ENCODE measurements at places on chromosomes 6 and 20.

- DNase-seq = no peak
Measured at GRCh38 chr20:58433759-58434158, 44.7 kb downstream of the VAPB start.

GRCh38 chr6:137926985-137927384 is 59.9 kb downstream of the TNFAIP3 start:
- DNase-seq = no peak

- no peak for DNase-seq
Measured at GRCh38 chr6:13328875-13329183, 492 bp upstream of the TBC1D7 start.

GRCh38 chr6:135624402-135625295 is 127.1 kb upstream of the AHI1 start:
- DNase-seq = no peak

DNA sequence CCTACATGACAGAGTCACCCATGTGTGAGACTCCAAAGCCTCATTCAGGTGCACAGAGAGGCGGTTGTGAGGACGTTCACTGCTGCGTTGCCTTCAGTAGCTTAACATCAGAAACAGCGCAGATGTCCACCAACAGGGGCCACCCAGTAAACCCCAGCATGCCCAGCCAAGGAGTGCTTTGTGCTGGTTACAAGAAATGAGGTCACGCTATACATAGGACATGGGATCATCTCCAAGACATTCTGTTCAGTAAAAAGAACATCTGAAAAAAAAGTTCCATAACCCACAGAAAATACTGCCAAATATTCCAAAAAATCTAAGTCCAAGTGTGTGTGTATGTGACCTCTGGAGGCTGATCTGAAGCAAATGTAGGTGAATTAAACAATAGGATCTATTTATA is 16.0 kb downstream of the SLC52A3 start:
- no peak for DNase-seq

DNA sequence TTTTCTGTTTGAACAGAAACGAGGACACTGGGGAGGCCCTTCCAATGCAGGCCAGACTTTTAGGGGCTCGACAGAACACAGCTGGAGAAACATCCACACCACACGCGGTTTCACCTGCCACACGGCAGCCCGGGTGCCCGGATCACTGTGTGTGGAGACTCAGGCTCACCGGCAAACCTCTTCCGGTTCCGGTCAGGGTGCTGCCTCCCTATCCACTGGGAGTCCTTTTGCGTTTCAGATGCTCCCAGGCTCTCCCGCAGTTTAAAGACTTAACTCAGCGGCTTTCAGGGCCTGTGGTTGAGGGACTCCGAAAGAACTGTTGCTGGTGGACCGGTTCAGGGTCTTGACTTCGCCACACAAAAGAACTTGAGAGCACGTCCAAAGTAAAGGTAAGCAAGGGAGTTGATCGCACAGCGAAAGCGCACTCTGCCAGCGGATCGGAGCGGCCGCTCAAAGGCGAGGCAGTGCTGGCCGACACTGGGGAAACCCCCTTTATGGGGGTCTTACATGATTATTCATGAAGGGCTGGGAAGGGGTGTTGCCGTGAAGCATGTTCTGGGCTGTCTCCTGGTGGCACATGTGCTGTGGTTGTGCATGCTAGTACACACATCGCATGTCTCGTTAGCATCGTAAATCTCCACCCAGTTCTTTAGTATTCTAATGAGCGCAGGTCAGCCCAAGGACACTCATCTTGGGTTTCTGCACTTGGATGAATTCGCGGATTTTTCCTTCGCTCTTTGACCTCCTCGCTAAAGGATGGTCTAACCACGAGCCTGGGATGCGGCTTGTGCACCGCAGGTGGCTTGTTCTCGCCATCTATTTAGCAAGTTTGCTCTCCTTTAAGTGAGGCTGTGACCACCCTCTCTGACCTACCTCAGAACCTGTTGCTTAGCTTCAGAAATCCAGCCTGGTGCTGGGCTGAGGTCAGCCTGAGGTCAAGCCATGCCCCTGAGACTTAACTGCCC is 180.3 kb downstream of the CDH26 start:
- no peak for DNase-seq

GRCh38 chr6:168440520-168441433 is at the start of gene SMOC2:
SMOC2 (plus strand) TSS chr6:168441184; CDS start chr6:168441371, 187 bp downstream.
- no peak for DNase-seq

DNA sequence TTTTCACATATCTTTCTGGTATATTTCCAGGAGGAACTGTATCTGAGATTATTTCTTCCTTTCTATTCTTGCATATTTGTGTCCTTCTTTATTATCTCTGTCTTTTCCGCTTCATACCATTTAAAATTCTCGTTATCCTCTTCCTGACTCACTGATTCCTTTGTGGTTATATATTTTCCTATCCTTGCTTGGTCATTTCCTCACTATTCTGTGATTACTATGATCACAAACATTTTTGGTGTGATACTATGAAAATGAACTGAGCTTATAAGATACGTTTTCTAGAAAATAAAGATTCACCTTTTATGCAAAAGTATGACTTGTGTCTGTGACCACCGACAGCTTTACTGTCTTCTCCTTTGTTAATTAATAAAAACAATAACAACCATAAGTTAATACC is 26.5 kb upstream of the MYCT1 start:
- DNase-seq = no peak

GRCh38 chr6:23021487-23021886 is 452.1 kb downstream of the HDGFL1 start:
- no peak for DNase-seq

- no peak for DNase-seq
Measured at GRCh38 chr6:30912746-30913520, 1.1 kb upstream of the VARS2 start.

DNA sequence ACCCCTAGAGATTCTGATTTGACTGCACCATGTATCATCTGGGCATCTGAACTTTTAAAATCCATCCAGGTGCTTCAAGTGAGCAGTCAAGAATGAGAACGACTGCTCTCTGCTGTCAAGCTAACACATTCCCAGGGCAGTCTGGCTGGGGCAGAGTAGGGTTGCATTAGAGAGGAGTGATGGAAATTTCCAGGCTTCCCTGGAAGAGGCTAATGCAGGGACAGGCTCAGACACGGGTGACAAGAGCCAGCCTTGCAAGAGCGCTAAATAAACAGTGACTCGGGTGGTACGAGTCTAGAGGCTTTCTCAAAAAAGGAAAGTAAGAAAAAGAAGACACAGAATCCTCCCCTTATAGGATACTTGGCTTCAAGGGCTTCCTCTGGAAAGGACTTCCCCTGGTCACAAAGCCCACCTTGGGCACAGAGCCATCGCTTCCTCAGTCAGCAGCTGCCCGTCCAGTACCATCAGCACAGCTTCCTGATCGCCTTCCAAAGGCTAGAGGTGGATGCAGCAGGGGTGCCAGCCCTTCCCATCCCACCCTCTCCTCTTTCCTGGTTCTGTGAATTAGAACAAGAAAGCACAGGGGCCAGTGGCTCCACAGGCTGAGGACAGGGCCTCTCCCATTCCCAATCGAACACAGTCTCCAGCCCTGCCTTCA is 177.4 kb upstream of the RREB1 start:
- no peak for DNase-seq

DNA sequence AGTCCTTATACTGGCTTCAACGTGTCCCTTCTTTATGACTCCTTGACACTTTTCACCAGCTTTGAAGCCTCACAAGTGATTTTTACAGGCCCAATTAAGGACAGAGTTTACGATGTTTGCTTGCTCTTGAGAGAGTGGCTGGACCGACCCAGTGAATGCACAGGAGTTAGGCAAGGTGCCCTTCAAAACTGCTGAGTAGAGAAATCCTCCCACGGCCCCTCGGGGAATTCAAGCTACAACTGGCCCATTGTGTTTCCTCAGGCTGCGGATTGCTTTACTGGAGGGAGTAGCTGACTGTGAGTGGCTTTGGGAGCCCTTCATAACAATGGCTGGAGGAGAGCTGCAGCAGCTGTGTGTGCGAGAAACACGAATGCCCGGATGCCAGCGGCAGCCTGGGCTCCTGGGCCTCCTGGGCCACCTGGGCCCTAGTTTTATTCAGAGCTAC is 50.0 kb downstream of the SGK1 start:
- DNase-seq = no peak

DNA sequence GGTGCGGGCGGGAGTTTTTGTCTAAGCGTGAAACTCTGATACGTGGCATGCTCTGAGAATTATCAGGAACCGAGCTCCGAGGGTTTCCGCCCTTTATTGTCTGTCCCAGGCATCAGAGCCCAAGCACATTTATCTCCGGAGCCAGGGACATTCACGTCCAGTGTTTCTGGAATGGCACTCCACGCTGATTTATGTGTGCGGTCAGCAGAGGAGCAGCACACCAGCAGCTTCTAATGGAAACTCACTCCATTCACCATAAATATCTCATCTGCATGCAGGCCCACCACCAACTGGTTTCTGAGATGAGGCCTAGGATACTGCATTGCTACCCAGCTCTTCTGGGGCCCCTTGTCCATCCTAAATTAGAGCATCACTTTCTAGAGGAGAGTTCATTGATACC is 51.9 kb upstream of the SYNDIG1 start:
- DNase-seq = no peak

GRCh38 chr20:6489361-6490171 is 277.9 kb upstream of the BMP2 start:
- peak; percentile 76 for DNase-seq

GRCh38 chr6:162934844-162935243 is 207.1 kb downstream of the PACRG start:
- DNase-seq = no peak

- no peak for DNase-seq
Measured at GRCh38 chr6:116385459-116385802, 14.7 kb downstream of the DSE start.

- DNase-seq = no peak
Measured at GRCh38 chr6:160363016-160363996, 15.1 kb downstream of the SLC22A3 start.

DNA sequence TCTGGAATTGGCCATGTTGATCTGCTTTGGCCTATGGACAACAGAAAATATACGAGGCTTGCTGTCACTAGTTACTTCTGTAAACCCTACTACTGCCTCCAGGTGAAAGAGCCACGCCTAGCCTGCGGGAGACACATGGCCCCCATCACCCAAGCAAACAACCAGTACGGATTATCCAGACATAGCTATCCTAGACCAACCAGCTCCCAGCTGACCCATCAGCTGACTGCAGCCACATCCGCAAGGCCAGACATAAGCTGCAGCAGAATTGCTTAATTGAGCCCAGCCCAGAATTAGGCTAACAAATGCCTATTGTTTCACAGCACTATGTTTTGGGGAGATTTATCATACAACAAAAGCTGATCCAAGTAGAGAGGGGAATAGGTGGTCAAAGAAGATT is 13.5 kb downstream of the REV3L start:
- no peak for DNase-seq

- no peak for DNase-seq
Measured at GRCh38 chr20:22466447-22467171, 117.8 kb downstream of the FOXA2 start.

DNA sequence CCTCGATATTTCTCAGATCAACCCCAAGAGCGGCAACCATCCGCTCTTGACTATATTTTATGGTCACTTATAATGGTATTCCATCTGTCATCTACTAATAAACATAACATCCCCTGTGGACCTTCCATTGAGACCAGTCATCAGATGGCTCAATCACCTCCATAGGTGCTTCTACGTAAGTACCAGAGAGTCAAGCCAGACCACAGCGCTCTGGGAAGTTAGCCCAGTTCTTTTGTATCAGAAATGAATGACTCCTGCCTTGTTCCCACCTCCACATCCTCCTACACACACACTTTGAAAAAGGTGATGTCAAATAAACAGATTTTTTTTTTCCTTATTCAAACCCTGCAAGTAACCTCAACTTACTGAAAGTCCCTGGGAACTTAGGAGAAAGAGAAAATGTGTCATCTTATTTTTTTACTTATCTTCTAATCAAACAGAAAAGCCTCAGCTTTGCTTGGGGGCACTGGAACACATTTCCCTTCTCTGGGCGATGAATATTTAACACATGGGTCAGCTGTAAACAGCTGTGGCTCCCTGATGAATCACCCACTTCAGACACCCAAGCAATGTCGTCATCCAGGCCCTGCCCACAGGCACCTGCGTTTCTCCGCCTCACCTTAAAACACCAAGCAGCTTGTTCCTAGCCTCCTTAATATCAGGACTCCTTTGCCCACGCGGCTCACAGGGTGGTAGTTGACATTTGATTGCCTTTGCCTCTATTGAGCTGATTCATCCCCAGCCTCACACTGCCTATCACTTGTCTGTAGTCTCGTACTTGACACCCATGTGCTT is 121.4 kb upstream of the LY86 start:
- no peak for DNase-seq

- no peak for DNase-seq
Measured at GRCh38 chr6:22231616-22232015, 65.2 kb downstream of the PRL start.

- DNase-seq = no peak
Measured at GRCh38 chr20:44769481-44769863, 23.8 kb downstream of the KCNK15 start.

DNA sequence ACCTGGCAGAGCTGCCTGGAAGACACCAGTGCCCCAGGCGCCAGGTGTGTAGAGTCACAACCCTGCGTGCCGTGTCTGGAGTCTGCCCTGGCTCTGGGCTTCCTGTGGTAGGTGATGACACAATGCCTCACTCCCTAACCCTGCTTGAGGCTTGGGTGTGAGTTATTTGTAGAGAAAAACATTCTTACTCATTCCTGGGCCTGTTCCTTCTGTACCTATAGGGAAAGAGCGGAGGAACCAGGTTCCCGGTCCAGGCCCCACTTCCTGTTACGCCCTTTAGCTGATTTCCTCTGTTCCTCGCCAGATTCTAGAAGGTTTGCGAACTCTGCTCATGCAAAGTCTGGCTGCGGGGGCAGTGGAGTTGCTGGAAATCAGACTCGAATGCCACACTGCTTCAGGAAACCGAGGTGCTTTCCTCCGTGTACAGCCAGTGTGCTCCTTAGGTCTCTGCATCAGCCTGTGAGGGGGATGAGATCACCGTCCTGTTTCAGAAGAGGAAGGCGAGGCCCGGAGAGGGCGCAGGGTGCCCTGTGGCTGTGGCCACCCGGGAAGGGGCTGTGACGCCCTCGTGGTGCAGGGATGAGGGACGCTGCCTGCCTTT is 67.1 kb upstream of the DUSP22 start:
- DNase-seq = no peak

- DNase-seq = no peak
Measured at GRCh38 chr6:14025160-14025559, 92.4 kb upstream of the CD83 start.

DNA sequence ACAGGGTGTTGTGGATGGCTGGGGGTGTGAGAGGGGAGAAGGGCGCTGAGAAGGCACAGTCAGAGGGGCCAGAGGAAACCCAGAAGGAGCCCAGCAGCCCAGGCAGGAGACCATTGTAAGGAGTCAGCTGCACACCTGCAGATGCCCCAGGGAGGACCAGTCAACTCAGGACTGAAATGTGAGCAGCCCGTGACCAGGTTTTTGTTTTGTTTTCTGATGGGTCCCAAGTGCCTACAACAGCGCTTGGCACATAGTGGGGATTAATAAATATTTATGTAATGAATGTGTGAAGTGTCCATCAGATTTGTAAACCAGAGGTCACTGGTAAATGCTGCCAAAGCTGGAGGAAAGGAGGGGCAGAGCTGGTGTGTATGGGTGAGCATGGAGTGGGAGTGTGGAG is 30.2 kb downstream of the TRAM2 start:
- DNase-seq = no peak
